ENCODE measurements at places on chromosomes 4 and X.

GRCh38 chrX:30906726-30907125 lies 17.7 kb upstream of the TAB3 start:
- DNase-seq, result no peak

DNA sequence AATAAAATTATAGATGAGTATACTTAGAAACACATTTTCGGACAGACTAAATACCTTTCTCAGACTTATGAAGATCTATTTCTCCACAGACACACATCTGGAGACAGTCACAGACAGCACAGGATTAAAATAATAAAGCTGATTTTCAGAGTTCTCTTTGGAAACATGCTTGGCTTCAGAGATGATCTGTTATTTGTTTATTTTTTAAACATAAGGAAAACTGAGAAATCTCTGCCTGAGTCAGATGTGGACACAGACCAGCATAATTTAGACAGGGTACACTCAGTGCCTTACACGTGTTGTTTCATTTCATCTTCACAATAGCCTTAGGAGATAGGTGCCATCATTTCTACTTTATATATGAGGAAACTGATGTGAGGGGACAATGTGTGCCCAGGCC lies 92.1 kb downstream of the SLC9A7 start:
- no peak for DNase-seq

GRCh38 chr4:72063726-72064125 lies 31.9 kb downstream of the NPFFR2 start:
- DNase-seq, result no peak

GRCh38 chr4:100790836-100791615 lies 273.2 kb upstream of the EMCN start:
- no peak for DNase-seq

DNA sequence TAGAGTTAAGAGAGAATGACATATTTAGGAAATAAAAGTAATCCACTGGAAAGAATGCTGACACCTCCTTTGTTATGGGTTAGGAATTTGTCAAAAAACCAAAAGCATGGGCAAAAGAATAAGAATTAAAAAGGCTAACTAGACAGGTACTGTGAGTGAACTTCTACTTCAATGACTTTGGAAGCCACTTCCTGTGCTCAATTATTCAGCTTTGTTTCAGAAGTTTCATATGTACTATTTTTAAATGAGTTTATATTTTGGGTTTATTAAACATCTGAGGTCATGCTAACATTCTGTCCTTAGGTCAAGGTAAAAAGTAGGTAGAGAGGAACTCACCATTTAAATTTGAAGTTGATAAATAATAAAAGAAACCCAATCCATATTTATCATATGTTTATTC lies 106.7 kb upstream of the CXorf51A start:
- no peak for DNase-seq

GRCh38 chrX:17475449-17476217 lies 100.6 kb downstream of the NHS start:
- no peak for DNase-seq

Data from AG04449 (cell line).